Endodermal cell (in vitro differentiated cells): ENCODE measurements at places on chromosomes 12 and 14. TPM values are rescaled to one million over a fixed set of nuclear protein-coding genes. Genes with fewer than 3 reads are reported as not detected.

The SMIM41 gene
- total RNA-seq: not detected in 3 replicates

GRCh38 chr12:54306925-54307741 is 6.3 kb upstream of the NFE2 start:
- no peak for DNase-seq

The PCED1B gene
- total RNA-seq: 5.1 and 7.0 TPM in 2 replicates

GRCh38 chr14:101828046-101828445 is 66.5 kb downstream of the PPP2R5C start:
- DNase-seq: no peak

DNA sequence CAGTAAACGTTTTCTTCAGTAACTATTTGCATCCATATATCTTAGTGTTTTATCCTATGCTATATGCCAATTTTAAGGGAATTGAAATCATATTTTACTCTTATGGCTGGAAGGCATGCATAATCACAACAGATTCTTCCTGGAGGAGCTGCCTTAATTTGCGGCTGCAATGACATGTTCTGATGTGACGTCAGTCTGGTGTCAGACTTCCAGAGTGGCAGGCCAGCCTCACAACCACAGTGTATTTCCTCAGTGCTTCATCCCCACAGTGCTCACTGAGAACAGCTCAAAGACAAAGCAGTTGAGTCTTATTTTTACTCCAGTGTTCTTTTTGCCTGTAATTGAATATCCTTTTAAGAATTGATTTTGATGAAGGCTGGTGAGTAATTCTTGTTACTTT is 107.1 kb downstream of the PLEKHA5 start:
- DNase-seq: no peak

The CCDC177 gene
- 4.0 and 4.7 TPM in 2 replicates for total RNA-seq

DNA sequence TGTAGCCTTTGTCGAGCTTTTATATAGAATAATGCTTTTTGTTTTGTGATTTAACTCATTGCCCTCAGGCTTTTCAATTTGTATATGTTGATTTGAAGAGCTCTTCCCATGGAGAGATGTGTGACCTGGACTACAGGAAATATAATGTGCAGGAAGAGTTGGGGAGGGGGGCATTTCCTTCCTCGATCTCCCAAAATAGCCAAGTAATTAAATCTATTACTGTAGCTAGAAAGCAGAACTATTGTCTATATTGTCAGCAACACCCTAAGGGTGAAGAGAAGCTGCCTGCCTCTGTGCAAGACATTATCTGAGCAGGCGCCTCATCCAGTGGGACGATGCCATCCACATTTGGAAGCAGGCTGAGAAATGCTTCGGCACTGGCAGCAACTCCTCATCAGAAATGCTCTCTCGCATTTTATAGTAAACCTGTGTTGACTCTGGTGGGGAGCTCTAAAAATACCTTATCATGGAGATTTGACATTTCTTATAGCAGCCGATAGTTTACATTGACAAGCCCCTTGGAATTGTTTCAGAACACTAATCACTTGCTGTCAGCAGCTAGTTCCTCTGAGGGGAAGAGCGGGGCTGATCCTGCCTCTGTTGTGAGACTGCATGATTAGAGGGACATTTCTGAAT is 392.5 kb upstream of the RGS6 start:
- no peak for DNase-seq

GRCh38 chr14:90727082-90727481 is 89.1 kb downstream of the TTC7B start:
- no peak for DNase-seq

The PRKCH gene
- total RNA-seq: 5.7 and 7.2 TPM in 2 replicates

DNA sequence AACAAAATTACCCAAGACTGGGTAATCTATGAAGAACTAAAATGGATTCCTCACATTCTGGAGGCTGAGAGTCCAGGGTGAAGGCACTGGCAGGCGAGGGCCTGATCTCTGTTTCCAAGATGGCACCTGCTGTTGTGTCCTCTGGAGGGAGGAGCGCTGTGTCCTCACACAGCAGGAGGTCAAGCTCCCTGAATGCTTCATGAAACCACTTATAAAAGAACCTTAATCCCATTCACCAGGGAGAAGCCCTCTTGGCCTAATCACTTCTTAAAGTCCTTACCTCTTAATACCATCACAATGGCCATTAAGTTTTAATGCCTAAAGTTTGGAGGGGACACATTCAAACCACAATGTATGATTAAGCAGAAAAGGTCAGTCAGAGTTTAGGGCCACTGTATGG is 172.4 kb downstream of the EMP1 start:
- DNase-seq: peak; percentile 87

The KLRG1 gene
- total RNA-seq: 0.89 to 3.1 TPM (median 1.7 TPM) in 3 replicates

- peak; percentile 93 for DNase-seq
These were observed 69.7 kb downstream of the SVOP start for GRCh38 chr12:108950991-108951739.

The OR4N5 gene
- total RNA-seq: not detected in 3 replicates

GRCh38 chr12:88889326-88890110 is 309.2 kb upstream of the KITLG start:
- no peak for DNase-seq

DNA sequence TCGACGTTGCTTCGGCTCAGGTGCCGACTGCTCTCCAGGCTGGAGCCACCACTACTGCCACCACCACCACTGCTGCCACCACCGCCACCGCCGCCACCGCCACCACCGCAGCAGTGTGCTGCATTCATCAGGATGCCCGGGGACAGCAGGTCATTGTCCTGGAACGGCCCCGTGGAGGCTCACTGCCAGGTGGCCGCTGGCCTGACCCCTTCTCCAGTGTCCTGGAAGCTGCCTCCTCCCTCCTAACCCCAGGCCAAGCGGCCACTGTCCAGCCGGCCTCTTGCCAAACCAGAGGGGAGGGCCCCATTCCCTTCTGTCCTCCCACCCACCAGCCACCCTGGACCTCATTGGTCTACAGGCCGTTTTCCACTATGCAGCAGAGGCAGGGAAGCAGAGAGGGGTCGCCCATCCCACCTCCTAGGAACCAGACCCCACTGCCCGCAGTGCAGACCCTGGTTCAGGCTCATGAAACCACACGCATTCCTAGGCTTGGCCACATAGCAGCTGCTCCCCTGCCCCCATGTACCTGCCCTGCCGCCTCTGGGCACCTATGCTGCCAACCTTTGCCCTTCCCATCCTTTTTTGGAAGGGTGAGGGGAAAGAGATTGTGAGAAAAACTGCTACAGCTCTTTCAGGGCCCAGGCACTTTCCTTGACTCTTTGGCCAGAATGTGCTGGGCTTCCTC is 15.2 kb downstream of the ARL6IP4 start:
- DNase-seq: no peak

- no peak for DNase-seq
These were observed 292.3 kb downstream of the TMEM121 start for GRCh38 chr14:105818712-105819005.

GRCh38 chr14:58562141-58562540 is 75.6 kb upstream of the DACT1 start:
- no peak for DNase-seq

- DNase-seq: peak; percentile 5
These were observed 36.0 kb downstream of the PPTC7 start for GRCh38 chr12:110547090-110547489.

- DNase-seq: no peak
These were observed 212.6 kb downstream of the PTPRO start for GRCh38 chr12:15534874-15535273.

- no peak for DNase-seq
These were observed 26.4 kb downstream of the GLIPR1L1 start for GRCh38 chr12:75360920-75361319.

- no peak for DNase-seq
These were observed 264.7 kb downstream of the ZFP36L1 start for GRCh38 chr14:68528040-68528687.

The TFCP2 gene
- total RNA-seq: 43.1 and 44.1 TPM in 2 replicates

DNA sequence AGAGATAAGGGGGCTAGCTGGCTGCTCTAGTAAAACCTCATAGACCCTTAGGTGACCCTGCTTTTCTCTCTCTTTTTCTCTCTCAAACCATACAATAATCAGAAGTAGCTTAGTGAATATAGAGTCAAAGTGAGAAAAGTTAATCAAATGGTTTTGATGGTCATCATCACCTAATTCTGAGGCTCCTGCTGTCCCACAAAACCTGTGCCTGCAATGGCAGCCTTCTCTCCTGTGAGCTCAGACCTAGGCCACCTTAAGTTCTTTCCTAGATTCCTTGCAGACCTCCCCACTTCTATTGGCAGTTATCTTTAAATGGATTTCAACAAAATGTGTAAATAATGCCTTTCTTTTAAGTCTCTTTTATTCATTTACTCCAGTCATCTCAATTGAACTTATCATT is 1.5 kb upstream of the RPAP3 start:
- no peak for DNase-seq

GRCh38 chr14:79028281-79028680 is 858.1 kb downstream of the NRXN3 start:
- DNase-seq: no peak

The KIF26A gene
- total RNA-seq: 47.9 and 54.8 TPM in 2 replicates

- DNase-seq: no peak
These were observed 112.8 kb downstream of the NAV3 start for GRCh38 chr12:77943466-77943865.

The TAOK3 gene
- 24.1 to 40.6 TPM (median 39.9 TPM) in 3 replicates for total RNA-seq

GRCh38 chr14:61154641-61155040 is 126.5 kb downstream of the TMEM30B start:
- no peak for DNase-seq

The KRT6A gene
- total RNA-seq: not detected in 2 replicates

- no peak for DNase-seq
These were observed 257.9 kb upstream of the FOXN3 start for GRCh38 chr14:89674936-89675335.

The P2RX2 gene
- total RNA-seq: 0.55 to 1.1 TPM (median 0.97 TPM) in 3 replicates

DNA sequence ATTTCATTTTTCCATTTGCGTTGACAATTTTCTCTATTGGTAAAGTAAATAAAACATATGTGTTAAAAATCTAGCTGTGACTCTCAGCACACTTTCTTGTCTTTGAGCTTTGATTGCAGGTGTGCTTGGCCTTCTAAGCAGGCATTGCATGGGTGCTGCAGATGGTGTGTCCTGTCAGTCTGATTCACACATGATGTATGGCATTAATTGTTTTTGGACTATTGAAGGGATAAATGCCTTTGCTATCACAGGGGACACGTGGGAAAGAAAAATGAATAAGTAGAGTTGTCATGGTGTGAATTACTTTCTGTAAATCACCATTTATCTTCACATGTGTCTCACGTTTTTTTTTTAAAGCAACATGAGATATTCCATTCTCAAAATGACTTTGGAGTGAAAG is 211.3 kb upstream of the NAV3 start:
- no peak for DNase-seq

DNA sequence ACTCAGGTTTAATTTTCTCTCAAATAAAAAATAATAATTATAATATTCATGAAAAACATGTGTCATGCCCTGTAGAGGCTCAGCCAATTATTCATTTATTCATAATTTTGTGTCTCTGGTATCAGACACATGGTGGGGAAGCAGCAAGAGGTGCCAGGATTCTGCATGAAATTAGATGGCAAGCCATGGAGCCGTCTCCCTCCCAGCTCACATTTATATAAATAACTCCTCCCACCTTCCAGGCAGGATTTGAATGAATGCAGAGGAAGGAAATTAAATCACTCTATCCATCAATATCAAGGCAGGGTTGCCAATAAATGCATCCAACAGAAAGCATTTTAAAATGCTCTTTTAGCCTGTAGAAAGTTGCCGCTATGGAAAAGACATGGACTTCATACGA is 98.1 kb downstream of the PTPRR start:
- no peak for DNase-seq

DNA sequence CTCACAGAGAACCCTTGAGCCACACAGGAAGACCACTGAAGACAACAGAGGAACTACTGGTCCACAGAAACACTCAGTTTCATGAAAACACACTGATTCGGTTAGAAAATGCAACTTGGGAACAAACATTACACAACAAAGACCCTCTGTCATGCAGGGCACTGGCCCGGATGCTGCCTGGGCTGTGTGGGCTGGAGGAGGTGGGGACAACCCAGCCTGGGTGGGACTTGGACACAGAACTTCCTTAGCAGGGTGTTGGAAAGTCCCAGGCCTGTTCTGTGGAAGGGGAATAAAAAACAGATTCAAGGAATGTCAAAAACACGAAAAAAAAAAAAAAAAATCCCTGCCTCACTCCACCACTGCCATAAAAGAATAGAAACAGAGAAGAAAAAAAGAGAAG is 181.0 kb downstream of the MON2 start:
- peak; percentile 45 for DNase-seq

- no peak for DNase-seq
These were observed 164.3 kb downstream of the GRIN2B start for GRCh38 chr12:13817131-13817530.

The ACRBP gene
- 1.9 to 3.8 TPM (median 2.3 TPM) in 3 replicates for total RNA-seq

The PLD4 gene
- 0.11 TPM in 1 of 2 replicates, not detected in the other for total RNA-seq

DNA sequence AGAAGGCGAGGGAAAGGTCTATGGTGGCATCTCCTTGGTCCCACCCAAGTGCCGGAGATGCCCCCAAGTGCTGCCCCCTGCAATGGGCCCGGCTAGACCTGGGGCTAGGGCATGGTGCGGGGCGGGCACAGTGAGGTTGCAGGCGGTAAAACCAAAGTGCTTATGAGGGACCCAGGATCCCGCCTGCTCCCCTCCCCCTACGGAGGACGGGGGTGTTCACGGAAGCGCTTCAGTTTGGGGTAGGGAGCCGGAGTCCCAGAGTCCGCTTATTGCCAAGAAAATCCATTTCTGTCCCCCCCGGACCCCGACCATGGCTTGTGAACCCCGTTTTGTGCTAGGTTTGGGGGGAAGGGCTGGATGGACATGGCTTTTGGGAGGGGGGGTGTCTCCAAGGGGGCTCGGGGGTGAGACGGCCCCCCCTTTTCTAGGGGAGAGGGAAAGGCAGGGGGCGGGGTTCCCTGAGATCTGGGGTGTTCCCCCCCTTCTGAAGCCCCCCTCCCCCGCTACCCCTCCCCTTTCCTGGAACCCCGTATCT is 5.4 kb upstream of the GPR84 start:
- peak; percentile 70 for DNase-seq

DNA sequence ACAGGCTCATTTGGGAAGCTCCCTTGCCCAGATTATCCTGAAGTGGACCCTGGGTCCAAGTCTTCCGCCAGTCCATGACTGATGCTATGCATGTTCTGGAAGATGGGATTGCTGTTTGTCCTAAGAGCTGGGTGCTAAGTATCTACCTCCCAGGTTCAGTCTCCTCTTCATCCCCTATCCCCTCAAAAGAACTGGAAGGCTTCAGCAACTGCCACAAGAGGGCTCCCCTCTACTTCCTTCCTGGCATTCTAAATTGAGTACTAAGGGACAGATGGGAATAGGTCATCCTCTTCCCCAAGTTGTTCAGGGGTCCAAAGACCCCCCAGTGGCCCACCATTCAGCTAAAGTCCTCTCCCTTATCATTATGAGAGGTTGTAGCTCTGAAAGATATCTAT is 9.0 kb upstream of the FKBP11 start:
- peak; percentile 64 for DNase-seq

- DNase-seq: no peak
These were observed 290.3 kb downstream of the ADAMTS20 start for GRCh38 chr12:43261701-43262100.

- no peak for DNase-seq
These were observed 150.3 kb downstream of the CEP83 start for GRCh38 chr12:94309373-94309772.

GRCh38 chr12:132530851-132531250 is 40.9 kb downstream of the FBRSL1 start:
- no peak for DNase-seq

The NCAPD2 gene
- 144 and 150 TPM in 2 replicates for total RNA-seq
